Adrenal gland (tissue), 19 donors: ENCODE measurements at places on chromosomes 12 and 14. TPM values are rescaled to one million over a fixed set of nuclear protein-coding genes. Genes with fewer than 3 reads are reported as not detected.

HOXC6 gene
- 20.3 TPM for total RNA-seq

SERPINA12 gene
- total RNA-seq: not detected

POP5 gene
- total RNA-seq: 56.1 TPM

KCNH5 gene
- total RNA-seq: not detected

ACOT6 gene
- not detected for total RNA-seq

SLC2A14 gene
- total RNA-seq: 2.3 TPM

SDS gene
- 2.5 TPM for total RNA-seq

WBP11 gene
- 66.3 TPM for total RNA-seq

PAPLN gene
- total RNA-seq: 25.2 TPM

YEATS4 gene
- total RNA-seq: 5.6 TPM

KIF21A gene
- 7.6 TPM for total RNA-seq

OTUB2 gene
- total RNA-seq: 0.98 TPM

ERBB3 gene
- 1.3 TPM for total RNA-seq

ABCB9 gene
- 10.0 TPM for total RNA-seq

IL22 gene
- not detected for total RNA-seq

ERGIC2 gene
- 67.3 TPM for total RNA-seq

ACVRL1 gene
- 45.2 TPM for total RNA-seq

ARHGDIB gene
- 72.7 TPM for total RNA-seq

KLHL33 gene
- total RNA-seq: 0.64 TPM

ANO4 gene
- total RNA-seq: 9.5 TPM

ABCD4 gene
- total RNA-seq: 37.7 TPM

SRRM4 gene
- not detected for total RNA-seq

SLCO1B1 gene
- not detected for total RNA-seq

DDN gene
- total RNA-seq: not detected

CLEC14A gene
- total RNA-seq: 22.2 TPM

DLGAP5 gene
- total RNA-seq: 0.41 TPM

NEUROD4 gene
- total RNA-seq: not detected

GPR68 gene
- 0.78 TPM for total RNA-seq

NKX2-1 gene
- not detected for total RNA-seq

JPH4 gene
- total RNA-seq: 6.3 TPM
